ENCODE measurements at places on chromosomes 4 and X.

GRCh38 chrX:132181364-132181763 is 37.9 kb downstream of the RAP2C start:
- DNase-seq, result no peak

DNA sequence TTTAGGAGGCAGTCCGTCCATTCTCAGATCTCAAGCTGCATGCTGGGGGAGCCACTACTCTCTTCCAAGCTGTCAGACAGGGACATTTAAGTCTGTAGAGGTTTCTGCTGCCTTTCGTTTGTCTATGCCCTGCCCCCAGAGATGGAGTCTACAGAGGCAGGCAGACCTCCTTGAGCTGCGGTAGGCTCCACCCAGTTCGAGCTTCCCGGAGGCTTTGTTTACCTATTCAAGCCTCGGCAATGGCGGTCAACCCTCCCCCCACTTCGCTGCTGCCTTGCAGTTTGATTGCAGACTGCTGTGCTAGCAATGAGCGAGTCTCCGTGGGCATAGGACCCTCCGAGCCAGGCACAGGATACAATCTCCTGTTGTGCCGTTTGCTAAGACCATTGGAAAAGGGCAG is 10.7 kb upstream of the ADH5 start:
- no peak for DNase-seq

GRCh38 chrX:41481264-41482109 is 34.3 kb downstream of the NYX start:
- DNase-seq, result no peak

- no peak for DNase-seq
Measured at GRCh38 chrX:112798736-112799135, 41.9 kb downstream of the AMOT start.

- DNase-seq, result no peak
Measured at GRCh38 chrX:149757206-149758067, 16.4 kb upstream of the HSFX1 start.

DNA sequence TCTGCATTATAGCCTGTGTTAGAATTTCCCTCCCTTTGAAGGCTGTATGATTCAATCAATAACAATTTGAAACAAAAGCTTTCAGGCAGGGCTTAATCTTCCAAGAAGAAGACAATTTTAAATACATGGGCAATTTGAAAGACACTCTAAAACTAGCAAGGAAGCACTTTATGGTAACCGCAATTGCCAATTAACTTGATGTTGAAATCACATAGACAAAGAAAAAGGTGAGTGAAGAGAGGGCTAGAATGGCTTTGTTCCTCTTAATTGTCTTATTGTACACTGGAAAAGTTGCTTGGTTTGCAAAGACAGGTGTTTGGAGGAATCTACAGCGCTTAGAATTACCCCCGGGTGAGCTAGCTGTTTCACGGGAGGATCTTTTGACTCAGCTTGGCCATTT is 74.4 kb upstream of the PRKX start:
- DNase-seq, result no peak

- DNase-seq, result no peak
Measured at GRCh38 chrX:87578978-87579377, 61.4 kb downstream of the KLHL4 start.

GRCh38 chr4:4758681-4759080 is 100.8 kb upstream of the MSX1 start:
- no peak for DNase-seq

GRCh38 chr4:143288171-143288570 is 48.5 kb upstream of the GAB1 start:
- DNase-seq, result no peak

DNA sequence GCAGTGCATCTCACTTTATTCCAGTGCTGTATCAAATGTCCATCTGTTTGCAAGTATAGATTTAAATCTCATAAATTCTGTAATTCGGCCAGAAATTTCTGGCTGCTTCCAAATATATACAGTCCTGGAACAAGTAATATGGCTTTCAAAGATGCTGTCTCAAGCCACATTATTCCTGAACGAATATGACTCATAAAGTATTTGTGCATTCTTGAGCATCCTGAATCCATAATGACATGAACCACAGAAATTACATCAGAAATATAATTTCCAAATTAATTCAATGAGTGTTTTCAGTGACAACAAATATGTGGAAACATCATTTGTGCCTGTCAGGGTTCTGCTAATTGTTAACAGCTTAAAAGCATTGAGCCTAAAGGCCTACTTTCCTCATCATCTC is 140.9 kb upstream of the HPGD start:
- no peak for DNase-seq

- DNase-seq, result no peak
Measured at GRCh38 chr4:60655356-60655755, 544.8 kb upstream of the ADGRL3 start.

GRCh38 chrX:111387470-111388070 is 24.4 kb downstream of the DCX start:
- DNase-seq, result no peak

DNA sequence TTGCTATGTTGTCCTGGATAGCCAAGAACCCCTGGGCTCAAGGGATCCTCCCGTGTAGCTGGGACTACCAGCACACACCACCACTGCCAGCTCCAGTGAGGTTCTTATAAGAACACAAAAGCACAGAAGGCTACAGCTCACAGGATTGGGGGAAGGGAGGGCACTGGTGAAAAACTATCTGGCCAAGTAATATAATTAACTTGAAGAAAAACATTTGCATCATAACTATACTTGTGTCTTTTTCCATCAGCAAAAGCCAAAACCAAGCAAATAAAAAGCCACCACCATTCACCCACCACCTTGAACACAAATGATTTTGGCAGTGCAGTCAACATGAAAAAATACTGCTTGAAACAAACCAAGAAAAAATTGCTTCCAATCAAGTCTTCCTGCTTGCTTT is 188.2 kb downstream of the MAML3 start:
- no peak for DNase-seq

- no peak for DNase-seq
Measured at GRCh38 chrX:39220952-39221351, 419.7 kb downstream of the MID1IP1 start.

DNA sequence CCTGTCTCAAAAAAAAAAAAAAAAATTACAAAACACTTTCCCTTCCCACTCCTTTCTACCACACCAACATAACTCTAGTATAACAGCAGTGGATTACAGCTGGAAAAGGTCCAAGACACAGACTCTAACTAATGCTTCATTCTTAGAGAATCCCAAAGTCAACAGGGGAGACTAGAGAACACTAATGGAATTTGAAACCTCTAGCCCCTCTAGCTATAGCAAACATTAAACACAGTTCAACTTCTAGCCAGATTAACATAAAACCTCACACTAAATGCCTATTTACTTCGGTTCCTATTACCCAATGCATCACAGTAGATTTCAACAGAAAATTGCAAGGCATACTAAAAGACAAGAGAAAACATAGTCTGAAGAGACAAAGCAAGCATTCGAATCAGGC is 10.5 kb upstream of the DHX15 start:
- no peak for DNase-seq

DNA sequence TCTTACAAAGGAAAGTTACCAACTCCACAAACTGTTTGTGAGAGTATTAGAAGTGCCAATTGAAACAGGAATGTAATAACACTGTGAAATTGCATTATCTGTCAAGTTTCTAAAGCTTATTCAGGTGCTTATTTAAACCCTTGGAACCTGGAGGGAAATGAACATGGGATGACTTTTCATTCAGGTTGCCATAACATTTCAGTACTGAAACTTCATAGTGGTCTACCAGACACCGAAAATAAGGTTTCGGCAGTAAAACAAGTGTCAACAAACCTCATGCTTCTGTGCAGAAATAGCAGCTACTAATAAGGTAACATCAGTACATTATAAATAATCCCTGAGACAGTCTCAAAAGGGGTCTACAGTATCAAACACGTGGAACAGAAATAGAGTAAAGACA is 890.7 kb upstream of the INTU start:
- no peak for DNase-seq

- DNase-seq, result no peak
Measured at GRCh38 chrX:43500246-43500645, 155.9 kb upstream of the MAOA start.

DNA sequence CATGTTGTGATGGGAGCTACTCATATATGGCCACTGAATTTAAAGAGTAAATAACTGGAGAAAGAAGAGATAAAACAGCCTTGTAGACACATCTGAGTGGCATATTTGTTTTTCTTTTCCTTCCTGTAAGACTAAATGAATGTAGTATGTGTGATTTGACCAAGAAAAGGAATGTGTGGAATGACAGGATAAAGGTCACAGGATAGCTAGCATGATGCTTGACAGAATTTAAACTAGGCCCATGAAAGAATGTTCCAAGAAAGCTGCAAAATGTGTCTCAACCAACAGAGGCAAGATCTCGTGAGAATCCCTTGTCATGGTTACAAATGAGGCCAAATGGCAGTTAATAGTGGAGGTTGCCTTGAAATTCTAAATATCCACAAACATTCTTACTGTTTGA is 137.0 kb downstream of the KCNIP4 start:
- no peak for DNase-seq

DNA sequence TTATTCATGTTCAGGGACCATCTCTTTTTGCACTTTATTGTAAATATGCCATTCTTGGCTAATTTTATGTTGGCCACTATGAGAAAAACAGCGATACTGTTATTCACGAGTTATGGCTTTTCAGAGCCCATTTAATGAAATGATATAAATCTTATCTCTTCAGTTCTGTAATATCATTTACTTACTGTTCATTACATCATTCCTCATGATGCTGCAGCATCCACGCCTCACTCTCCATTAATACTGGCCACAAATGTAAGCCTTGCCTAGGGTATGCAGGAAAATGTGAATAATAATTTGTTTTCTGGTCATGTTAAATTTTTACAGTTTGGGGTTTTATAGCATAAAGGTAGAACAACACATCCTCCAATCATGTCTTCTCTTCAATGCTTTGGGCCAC is 639.6 kb downstream of the SMARCA1 start:
- DNase-seq, result no peak

GRCh38 chr4:124484940-124485339 is 227.6 kb downstream of the ANKRD50 start:
- no peak for DNase-seq

DNA sequence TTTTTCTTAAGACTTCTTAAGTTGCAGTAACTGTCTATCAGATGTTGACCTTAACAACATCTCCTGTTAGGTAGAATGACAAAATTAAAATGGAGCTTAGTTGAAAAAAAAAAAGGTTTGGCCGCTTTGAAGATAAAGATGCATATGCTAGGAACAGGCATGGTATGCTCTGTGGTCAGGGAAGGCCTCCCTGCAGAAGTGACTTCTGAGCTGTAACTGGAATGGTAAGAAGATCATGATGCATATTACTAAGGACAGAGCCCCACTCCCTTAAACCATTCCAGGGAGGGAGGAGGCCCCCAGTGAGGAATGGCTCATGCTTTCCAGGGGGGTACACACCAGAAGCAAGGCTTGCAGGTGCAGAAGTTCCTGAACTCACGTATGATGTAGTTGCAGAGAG is 43.7 kb downstream of the PDLIM5 start:
- DNase-seq, result no peak

DNA sequence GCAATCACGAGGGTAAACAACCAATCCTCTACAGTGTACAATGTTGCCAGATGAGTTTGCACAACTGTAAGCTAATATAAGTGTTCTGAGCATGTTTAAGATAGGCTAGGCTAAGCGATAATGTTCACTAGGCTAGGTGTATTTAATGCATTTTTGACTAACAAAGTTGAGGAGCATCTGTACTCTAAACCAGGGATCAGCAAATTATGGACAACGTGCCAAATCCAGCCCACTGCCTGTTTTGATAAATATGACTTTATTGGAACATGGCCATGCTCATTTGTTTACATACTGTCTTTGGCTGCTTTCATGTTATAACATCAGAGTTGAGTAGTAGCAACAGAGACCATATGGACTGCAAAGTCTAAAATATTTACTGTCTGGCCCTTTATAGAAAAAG is 46.3 kb upstream of the ARHGEF6 start:
- no peak for DNase-seq

GRCh38 chrX:113522814-113523213 is 682.2 kb upstream of the AMOT start:
- no peak for DNase-seq

DNA sequence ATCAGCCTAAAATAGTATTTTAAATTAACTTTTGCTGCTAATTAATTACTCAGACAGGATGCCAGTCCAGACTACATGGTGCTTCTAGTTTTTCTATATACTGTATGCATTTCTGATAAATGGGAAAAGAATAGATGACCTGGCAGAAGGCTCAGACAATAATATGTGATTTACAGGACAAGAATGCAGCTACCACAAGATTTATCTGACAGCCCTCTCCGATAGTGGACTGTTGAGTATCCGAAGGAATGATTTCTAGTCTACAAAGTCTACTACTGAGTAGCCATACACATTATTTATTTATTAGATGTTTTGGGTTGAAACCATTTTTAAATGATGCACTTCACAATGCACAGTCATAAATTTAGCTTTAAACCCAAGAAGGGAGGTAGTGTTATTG is 212.8 kb downstream of the MAB21L2 start:
- DNase-seq, result no peak

- no peak for DNase-seq
Measured at GRCh38 chrX:9708086-9708485, 57.6 kb downstream of the GPR143 start.

- DNase-seq, result no peak
Measured at GRCh38 chrX:17588303-17588702, 149.0 kb upstream of the SCML1 start.

DNA sequence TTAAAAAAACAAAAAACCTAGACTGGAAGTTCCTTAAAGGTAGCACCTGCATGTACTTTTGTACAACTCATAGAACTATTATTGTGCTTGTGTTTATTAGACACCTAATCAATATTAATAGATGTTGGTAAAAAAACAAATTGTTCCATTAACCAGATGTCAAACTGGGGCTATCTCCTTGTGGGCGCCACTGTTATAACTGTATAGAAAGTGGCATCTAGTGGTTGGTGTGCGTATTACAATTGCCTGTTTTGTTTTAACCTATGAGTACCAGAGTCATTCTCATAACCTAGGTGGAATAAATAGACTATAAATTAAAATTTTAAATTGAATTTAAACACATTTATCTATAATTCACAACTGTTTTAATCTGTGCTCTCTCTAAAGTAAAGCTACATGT is 97.4 kb downstream of the COL4A5 start:
- DNase-seq, result peak; percentile 2

DNA sequence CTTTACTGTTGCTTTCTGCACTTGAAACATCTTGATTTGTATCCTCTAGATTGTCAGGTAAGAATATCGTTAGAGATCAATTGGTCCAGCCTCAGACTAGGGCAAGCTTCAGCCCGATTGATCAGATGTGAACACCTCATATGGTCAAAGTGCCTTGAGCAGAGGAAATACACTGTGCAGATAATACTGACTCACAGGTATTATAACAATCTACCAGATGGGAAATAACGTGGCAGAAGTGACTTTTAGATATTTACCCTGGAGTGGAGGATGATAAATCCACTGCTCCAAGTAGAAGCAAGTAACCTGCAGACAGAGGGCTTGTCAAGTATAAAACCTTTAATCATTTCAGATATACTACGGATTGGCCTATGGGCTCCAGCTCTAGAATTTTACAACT is 17.9 kb downstream of the VEGFC start:
- DNase-seq, result no peak

GRCh38 chr4:9808077-9808476 is 26.6 kb downstream of the DRD5 start:
- no peak for DNase-seq
